ENCODE measurements at places on chromosomes 4 and X.

- DNase-seq, result no peak
These were observed 542 bp downstream of the RNF150 start for GRCh38 chr4:141132709-141133145.

DNA sequence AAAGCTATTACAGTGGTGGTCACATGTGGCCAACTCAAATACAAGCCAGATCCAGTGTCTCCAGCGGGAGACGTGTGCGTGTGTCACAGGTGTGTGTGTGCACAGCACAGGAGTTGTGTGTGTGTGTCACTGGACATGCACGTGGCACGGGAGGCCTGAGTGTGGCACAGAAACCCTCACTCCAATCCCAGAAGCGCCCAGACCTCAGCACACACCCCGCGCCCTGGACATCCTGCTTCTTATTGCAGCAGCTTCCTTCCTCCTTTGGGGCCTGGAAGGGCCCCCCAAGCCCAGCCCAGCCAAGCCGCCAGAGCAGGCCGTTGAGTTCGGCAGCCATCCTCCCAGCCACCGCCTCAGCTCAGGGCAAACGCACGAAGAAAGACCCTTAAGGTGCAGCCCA is 37.9 kb downstream of the ACOX3 start:
- no peak for DNase-seq

DNA sequence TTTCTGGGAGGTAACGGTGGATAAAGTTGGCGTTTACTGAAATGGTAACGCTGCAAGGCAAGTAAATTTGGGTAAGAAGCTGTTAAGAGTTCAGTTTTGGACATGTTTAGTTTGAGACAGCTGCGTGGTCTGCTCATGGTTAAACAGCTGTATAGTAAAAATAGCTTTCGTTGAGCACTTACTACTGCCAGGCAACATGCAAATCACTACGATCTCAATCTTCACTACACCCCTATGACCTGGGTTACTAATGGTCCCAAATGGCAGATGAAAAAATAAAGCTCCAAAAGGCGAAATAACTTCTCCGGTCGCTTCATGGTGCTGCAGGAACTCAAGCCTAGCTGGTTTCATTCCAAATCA is 22.2 kb downstream of the FABP2 start:
- no peak for DNase-seq

DNA sequence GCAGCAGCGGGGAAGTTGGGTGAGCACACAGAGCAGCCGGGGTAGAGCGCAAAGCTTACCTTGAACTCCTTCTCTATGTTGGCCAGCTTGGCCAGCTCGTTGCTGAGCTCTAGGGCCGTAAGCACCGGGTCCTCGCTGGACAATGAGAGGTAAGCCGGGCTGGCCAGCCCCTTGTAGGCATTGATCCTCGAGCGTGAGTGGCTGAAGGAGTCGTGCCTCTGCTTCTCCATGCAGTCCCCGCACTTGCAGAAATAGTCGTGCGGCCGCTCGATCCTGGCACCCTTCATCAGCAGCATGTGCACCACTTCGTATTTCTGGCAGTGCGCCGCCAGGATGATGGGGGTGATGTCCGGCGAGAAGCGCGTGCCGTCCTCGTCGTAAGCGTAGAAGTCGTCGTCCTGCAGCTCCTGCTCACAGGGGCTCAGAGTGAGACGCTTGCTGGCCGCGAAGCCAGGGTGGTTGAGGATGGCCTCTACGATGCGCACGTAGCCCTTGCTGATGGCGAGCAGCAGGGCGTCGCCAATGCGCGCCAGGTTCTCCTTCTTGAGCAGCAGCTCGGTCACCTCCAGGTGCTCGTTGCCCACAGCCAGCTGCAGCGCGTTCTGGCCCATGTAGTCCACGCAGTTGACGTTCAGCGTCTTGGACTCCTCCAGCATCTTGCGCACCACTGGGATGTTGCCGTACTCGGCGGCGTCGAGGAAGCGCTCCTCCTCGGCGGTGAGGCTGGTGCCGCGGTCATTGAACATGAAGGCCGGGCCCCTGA is 19.5 kb downstream of the TRPC3 start:
- no peak for DNase-seq

- no peak for DNase-seq
These were observed 6.8 kb upstream of the TCEANC start for GRCh38 chrX:13646154-13646549.

DNA sequence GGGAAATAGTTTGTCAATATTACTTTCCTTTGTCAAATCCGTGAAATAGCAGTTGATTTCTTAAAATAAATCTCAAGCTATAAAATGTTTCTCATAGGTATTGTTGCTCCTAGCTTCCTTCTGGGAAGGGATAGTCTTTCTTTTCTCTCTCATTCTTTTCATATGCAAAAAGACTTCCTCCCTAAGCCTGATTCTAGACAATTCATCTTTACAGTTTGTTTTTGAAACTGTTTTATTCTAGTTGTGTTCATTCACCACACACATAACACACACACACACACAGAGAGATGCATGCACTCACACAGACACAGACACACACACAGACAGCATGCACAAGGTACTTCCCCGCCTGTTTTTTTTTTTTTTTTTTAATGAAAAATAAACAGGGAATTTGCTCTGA is 18.2 kb downstream of the GLRA3 start:
- DNase-seq, result no peak

DNA sequence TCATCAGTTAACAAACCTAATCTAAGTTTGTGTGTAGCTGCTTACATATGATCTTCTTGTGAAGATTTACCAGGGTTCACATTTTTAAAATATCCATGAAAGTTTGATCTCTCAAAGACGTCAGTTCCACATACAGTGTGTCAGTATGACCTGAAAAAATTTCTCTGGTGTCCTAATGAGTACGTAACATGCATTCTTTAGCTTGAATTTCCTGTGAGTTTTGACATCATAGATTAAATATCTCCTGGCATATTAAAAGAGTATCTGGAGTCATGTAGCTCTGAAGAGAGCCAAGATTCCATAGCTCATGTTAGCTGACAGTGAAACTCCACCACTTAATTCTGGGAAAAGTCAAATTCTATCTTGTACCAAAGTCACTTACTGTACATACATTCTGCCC is 43.9 kb upstream of the PDLIM5 start:
- no peak for DNase-seq

DNA sequence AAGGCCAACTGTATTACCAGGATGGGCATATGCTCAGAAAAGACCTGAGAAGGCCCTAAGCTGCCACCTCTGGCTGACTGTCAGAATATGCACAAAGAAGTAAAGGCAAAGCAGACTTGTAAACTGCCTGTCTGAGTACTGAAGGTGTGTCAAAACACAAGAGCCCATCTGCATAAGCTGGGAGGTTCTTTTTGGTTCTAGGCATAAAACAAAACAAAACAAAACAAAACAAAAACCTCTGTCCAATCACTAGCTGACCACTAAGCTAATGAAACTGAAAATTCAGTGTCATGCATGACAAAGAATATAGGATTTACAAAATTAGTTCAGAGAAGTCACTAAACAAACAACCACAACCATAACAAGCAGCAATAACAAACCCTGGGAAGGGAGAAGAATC is 20.6 kb downstream of the SH3D19 start:
- no peak for DNase-seq

DNA sequence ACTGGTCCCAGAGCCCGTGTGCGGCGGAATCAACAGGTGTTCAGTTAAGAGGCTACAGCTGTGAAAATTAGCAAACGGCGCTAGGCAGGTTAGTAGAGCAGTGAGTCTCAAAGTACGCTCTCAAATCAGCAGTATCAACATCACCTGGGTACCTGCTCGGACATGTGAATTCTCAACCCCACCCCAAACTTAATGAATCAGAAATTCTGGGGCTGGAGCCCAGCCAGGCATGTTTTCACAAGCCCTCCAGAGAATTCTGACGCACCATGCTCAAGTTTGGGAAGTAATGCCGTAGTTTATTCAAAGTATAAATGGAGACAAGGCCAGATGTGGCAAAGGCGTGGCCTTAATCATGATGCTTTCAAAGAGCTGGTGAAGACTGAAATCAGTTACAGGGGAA is 58.2 kb upstream of the PTCHD1 start:
- no peak for DNase-seq

All from HS-5 (cell line).